ENCODE measurements at places on chromosomes 3 and 15.
A peak's percentile ranks its signal among the peaks of the same experiment; 100 is the strongest.

DNA sequence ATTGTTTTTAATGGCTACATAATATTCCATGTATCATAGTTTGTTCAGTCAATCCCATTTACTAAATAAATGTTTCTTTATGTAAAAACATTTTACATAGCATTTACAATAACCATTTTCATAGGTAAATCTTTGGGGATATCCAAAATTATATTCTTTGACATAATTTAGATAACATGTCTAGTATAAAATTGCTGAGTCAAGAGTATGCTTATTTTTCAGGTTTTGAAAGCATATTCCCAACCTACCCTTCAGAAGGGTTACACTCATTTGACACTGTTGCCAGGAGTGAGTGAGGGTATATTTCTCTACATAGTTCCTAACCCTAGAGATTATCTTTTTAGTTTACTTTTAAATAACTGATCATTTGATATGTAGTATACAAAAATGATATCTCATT is 84.6 kb upstream of the ADAMTSL3 start:
- DNase-seq, result no peak

DNA sequence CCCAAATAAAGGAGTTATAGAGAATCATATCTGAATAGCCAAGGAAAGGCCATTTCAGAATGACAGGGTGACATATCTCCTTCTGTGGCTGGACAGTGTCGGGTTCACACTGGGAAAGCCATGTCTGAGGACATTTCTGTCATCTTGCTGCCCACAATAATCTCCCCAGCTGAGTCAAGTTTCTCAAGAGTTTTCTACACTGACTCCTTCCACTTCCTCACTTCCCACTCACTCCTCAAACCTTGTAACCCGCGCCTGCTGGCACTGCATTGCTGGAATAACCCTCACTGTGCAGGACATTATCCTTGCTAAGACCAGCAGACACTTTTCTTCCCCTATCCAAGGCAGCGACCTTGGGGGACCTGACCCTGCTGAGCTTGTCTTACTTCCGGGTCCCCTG is 5.3 kb upstream of the INSYN1 start:
- DNase-seq, result no peak

- no peak for DNase-seq
Observed at GRCh38 chr3:196169836-196170240, 41.4 kb downstream of the ZDHHC19 start.

DNA sequence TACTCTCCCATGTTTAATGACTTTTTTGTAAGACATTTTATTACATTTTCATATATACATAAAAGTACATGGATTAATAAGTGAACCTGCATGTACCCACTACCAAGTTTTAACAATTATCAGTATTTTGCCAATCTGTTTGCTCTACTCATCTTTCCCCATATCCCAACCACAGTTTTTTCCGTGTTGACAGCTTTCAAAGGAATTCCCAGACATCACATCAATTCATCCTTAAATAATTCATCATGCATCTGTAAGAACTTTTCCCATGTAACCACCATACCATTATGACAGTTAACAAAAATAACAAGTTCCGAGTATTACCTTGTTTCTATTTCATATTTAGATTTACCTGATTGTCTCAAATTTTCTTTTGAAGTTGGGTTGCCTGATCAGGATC is 436.7 kb downstream of the PDCD6IP start:
- no peak for DNase-seq

DNA sequence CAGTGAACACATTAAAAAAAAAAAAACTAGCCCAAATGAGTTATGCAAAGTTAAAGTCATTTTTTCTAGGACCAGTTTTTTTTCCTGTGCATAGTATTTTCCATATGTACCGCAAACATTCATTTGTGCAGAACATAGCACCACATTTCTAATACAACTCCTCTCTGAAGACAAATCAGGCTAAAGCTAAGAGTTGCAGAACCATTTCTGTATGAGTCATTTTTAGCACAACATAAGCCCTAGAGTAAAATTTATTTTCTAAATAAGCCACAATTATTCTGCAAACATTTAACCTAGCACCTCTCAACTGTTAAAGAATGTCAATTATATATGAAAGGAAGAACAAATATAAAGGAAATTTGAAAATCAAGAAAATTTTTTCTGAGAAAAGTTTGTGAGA is 375.8 kb downstream of the TIGIT start:
- no peak for DNase-seq

- DNase-seq, result no peak
Observed at GRCh38 chr3:179093807-179094206, 22.2 kb upstream of the ZMAT3 start.

DNA sequence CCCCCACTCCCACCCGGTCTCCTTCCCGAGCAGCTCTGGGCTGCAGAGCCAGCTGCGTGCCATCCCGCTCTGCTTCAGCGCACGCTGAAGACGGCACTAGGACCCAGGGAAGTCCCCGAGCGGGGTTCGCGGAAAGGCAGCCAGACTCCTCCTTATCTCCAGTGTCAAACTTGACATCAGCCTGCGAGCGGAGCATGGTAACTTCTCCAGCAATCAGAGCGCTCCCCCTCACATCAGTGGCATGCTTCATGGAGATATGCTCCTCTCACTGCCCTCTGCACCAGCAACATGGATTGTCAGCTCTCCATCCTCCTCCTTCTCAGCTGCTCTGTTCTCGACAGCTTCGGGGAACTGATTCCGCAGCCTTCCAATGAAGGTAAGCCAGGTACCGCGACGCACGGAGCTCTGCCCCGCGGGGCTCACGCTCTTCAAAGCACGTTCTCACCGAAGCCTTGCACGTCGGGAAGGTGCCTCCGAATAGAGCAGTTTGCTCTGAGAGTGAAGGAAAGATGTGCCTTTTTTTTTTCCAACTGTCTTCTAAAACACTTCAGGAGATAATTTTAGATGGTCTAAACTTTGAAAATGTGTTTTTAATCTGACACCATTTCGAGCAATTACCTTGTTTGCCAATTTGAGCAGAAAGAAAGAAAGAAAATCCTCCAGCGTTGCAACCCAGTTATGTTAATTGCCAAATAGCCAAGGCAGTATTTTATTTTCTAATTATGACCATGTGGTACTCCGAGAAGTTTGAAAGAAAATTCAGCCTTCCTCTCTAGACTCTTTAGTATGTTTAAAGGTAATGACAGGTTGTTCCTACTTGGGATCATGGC is at the start of gene EPHA3:
Gene EPHA3 (plus strand): TSS at position 161 of the 830 bp plus-strand sequence. CDS start 128 bp downstream, at position 289.
- DNase-seq, result peak; percentile 47

- no peak for DNase-seq
Observed at GRCh38 chr3:98545940-98546339, 14.2 kb downstream of the GPR15 start.

DNA sequence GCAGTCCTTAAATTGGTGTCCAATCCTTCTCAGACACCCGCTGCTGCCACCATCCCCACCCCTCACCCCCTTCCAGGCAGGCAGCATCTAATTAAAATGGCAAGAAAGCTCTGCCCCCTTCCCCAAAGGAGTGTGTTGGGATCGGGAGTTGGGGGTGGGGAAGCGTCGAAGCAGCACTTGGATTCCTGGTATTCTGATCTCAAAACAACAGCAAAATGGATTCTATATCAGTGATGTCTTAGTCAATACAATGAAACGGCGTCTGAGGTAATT is 1.4 kb downstream of the TNIK start:
- DNase-seq, result no peak

- DNase-seq, result no peak
Observed at GRCh38 chr3:115397433-115397832, 225.9 kb upstream of the GAP43 start.

DNA sequence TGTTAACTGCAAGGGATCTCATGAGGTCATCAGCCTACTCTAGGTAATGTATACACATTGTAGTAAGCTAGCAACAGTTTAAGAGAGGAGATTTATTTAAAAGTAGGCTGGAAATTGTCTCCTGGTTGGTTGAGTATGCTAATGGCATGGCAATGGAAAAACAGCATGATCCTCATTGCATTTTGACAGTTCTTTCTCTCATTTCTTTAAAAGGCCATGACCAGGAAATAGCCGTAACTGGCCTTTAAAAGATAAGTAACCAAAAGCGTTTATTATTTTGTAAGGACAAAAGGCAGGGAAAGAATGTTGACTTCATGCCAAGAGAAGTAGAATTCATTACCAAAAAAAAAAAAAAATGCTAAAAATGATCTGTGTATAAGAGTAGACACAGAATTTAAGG is 310.3 kb downstream of the FGF12 start:
- DNase-seq, result no peak

- no peak for DNase-seq
Observed at GRCh38 chr3:177902876-177903275, 633.4 kb upstream of the KCNMB2 start.

DNA sequence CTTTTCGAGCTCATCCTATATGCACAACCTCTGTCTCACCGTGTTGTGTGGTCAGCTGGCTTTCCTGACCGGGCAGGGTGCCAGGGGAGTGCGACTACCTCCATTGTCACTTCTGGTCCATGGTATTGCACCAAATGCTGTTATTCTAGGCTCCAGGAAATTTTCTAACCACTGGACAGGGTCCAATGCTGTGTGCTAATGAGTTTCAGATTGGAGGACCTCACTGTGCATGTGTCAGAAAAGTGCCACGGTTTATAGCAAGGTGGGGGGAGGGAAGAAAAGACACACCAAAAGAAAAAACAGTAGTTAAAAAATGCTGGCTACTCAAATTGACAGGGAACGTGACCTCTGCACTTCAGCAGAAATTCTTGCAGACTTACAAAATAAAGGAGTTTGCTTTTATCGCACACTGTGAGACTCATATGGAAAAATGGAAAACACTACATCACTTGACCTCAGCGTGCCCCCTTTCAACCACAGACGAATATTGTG is 480.1 kb downstream of the FOXP1 start:
- DNase-seq, result no peak

DNA sequence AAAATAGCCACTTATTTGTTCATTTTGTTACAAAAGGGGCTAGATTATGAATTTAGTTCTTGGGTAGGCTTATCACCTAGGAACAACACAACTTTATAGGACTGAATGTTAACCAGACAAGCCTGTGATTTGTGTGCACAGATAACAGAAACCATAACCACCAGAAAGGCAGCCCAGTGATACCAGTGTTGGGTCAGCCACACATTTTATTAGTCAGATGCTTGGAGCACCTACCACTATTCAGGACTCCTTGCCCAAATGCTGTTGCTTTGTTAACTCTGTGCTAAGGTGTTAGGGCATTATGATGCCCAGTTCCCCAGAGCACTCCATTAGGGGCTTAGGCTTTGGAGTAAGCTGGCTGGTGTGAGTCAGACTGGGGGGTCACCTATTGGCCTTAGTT is 22.5 kb downstream of the PLCL2 start:
- DNase-seq, result no peak

GRCh38 chr3:108090049-108090700 is 656 bp downstream of the CD47 start:
- DNase-seq, result peak; percentile 61

DNA sequence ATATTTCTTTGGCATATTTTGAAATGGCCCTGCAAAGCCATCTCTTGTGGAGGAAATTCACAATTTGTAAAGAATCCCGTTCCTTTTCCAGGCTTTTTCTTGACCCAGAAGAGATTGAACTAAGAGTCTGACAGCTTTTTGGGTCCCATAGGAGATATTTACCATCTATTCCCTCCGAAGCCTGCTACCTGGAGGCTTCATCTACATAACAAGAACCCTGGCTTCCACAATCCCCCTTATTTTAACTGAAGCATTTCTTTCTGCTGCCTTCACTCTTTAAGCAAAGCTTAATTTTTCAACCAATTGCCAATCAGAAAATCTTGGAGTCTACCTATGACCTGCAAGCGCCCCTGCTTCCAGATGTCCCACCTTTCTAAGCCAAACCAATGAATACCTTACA is 248.1 kb upstream of the GADL1 start:
- no peak for DNase-seq

- DNase-seq, result no peak
Observed at GRCh38 chr3:98532709-98533571, 1.2 kb downstream of the GPR15 start.

DNA sequence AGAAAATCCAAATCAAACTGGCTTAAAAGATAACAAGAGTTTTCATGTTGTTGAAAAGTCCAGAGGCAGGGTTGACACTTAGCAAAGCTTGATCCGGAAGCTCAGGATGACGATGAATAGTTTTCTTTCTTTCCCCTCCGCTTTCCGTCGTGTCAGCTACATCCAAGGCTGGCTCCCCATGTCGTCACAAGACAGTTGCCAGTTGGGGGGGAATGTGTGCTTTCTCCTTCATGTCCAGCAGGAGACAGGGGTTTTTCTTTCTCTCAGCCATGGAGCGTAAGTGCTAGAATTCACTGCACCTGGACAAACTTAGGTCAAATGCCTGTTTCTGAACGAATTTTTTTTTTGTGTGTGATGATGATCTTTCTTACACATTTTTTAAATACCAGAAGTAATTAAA is 273.8 kb upstream of the RGMA start:
- DNase-seq, result no peak

DNA sequence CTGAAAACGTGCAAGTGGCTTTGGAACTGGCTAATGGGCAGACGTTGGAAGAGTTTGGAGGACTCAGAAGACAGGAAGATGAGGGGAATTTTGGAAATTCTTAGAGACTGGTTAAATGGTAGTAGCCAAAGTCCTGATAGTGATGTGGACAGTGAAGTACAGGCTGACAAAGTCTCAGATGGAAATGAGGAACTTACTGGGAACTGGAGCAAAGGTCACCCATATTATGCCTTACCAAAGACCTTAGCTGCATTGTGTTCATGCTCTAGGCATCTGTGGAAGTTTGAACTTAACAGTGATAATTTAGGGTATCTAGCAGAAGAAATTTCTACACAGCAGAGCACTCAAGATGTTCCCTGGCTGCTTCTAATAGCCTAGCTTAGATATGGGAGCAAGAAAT is 28.6 kb upstream of the SERPINI2 start:
- no peak for DNase-seq

- no peak for DNase-seq
Observed at GRCh38 chr3:149203758-149204157, 17.9 kb downstream of the CP start.

DNA sequence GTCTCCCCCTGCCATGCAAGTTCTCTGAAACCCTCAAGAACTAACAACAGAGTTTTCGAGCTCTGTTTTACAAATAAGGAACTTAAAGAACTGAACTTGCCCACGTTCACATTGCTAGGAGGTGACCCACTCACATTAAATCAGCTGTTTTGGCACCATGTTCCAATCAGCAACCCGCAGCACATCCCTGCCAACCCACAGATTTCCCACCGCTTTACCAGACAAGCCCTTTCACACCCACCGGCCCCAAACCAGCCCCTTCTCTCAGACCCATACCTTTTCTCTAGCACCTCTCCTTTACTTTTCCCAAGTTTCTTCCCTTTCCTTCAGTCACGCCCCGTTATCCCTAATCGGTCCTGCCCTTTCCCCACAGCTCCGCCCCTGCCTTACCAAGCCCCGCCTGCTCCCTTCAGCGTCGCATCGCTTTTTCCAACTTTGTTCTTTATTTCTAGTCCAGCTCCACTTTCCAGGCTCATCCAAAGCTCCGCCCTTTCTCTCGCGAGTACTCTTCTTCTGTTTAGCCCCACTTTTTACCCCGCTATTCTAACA is 804 bp upstream of the BRPF1 start:
- DNase-seq, result no peak

DNA sequence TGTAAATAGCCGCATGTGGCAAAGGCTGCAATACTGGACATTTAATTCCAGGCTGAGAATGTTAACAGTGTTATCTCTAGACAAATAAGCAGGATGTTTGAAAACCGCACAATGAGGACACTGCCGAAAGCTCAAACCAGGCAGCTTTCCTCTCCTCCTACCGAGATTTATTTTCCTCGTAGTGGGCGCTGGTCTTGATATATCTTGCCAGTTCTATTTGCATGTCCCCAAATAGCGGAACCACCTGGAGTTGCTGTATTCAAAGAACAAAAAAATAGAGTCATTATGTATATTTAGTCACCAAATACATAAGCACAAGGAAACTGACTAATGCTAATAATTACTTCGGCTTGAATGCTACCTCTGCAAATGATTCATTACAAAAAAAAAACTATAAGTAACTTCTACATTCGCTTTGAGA is 46.5 kb downstream of the CYFIP1 start:
- DNase-seq, result no peak
